Mesothelial cell of epicardium (in vitro differentiated cells): ENCODE measurements at places on chromosomes 2 and 18.

DNA sequence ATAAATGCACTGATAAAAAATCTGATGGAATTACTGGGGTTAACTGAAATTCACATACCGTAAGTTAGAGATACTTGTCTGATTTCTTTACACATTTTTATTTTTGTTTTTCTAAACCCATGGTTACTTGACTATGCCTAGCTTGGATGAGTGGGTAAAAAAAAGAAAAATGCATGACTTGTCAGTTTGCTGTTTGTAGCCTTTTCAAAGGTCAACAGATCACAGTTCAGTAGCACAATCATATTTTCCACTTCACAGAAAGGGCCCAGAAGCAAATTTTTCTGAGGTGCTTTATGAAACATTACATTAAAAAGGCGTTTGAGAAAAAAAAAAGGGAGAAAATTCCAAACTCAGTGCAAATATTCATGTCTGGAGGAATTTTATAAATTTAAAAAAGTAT lies 16.4 kb downstream of the SLC16A14 start:
- no peak for DNase-seq

GRCh38 chr2:159090514-159091201 lies 122.2 kb downstream of the TANC1 start:
- no peak for DNase-seq

GRCh38 chr18:6239716-6240115 lies 175.0 kb downstream of the L3MBTL4 start:
- no peak for DNase-seq

- DNase-seq = no peak
These were observed 102.4 kb downstream of the CABLES1 start for GRCh38 chr18:23237524-23238151.

DNA sequence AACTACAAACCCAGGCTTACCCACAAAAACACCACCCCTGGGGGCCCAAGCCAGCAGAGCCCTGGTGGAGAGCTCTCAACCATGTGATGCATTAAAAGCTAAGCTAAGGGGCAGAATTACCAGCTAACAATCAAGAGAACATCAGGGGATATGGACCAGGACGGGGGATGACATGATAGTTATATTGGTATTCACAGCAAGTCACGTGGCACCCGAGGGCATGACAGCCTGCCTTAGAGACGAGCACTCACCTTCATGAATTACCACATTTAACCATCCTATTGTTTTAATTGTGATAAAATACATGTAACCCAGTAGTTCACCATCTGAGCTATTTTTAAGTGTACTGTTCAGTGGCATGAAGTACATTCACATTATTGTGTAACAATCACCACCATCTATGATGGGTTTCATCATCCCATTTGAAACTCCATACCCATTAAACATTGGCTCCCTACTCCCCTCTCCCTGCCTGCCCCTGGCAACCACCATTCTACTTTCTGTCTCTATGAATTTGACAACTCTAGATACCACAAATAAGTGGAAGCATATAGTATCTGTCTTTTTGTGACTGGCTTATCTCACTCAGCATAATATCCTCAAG lies 245.6 kb downstream of the ANAPC1 start:
- DNase-seq = no peak

GRCh38 chr2:47225061-47225783 lies 70.1 kb upstream of the STPG4 start:
- DNase-seq = no peak
